Activated CD8-positive, alpha-beta T cell treated with anti-CD3 and anti-CD28 coated beads for 36 hours (primary cell): ENCODE measurements at places on chromosomes 1 and 21. TPM values are rescaled to one million over a fixed set of nuclear protein-coding genes. Genes with fewer than 3 reads are reported as not detected.

RASSF5 gene
- total RNA-seq: 215 TPM

GRCh38 chr1:206502812-206503211 is 4.5 kb upstream of the RASSF5 start:
- no peak for DNase-seq

MROH9 gene
- not detected for total RNA-seq

B3GALT2 gene
- not detected for total RNA-seq

DNA sequence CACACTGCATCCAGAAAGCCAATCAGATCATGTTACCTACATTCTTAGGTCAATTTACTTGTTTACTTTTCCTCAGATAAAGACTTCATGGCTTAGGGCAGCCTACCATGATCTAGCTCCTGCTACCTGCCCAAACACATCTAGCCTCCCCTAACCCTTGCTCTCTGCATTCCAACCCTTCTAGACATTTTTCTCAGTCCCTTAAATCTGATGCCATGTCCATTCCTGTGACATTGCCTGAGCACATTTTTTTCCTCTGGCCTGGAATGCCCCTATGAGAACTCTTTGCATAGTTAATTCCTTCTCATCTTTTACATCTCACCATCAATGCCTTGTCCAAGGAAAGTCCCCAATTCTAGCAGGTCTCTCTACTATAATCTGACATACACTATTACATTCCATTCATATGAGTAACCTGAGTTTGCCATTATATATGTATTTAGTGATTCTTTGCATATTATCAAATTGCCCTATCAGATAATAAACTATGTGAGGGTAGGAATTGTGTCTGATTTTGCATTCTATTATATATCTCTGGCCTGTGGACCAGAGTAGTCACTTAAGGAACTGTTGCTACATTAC is 166.9 kb downstream of the COL11A1 start:
- no peak for DNase-seq

- DNase-seq: no peak
Measured at GRCh38 chr1:99755664-99756063, 10.8 kb downstream of the FRRS1 start.

DNA sequence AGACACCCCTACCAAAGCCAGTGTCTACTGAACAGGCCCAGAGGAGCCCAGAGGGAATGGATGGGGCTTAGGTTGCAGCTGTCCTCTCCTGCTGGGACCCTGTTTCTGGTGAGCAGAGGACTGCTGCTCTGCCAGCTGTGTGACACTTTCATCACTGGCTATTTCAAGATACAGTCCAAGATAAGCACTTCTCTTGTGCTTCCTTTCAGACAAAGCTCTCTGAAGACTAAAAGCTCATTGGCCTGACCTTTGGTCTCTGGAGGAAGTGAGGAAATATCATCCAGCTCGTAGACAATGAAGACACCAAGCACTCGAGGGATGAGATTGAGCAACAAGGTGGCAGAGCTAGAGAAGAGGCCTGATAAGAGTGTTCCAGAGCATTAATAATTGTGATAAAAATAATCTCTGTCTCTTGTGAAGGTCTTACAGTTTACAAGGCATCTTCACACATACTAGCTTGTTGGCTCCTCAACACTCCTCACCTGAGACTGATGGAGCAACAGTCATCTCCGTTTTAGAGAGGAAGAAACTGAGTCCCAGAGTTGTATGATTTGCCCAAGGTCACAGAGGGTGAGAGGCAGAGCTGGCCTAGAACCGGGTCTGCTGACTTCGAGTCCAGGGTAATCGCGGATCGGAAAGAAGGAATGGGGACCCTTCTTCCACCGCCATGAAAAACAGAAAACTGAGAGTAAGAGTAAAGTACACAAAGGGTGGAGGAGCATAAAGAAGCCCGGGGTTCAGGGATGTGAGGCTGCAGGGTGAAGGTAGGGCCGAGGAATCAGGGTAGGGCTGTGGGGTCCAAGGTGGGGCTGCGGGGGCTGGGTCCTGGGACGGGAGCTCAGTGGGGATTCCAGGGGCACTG is 666 bp downstream of the PAFAH2 start:
- peak; percentile 20 for DNase-seq

FABP3 gene
- 0.65 TPM for total RNA-seq

GRCh38 chr1:11790880-11791715 is 14.7 kb downstream of the MTHFR start:
- no peak for DNase-seq

GRCh38 chr1:183753464-183753891 is 51.4 kb upstream of the RGL1 start:
- no peak for DNase-seq

- no peak for DNase-seq
Measured at GRCh38 chr1:209229494-209230061, 353.9 kb upstream of the CAMK1G start.

MAP3K6 gene
- 8.3 TPM for total RNA-seq
